ENCODE measurements at places on chromosomes 13 and 19.

DNA sequence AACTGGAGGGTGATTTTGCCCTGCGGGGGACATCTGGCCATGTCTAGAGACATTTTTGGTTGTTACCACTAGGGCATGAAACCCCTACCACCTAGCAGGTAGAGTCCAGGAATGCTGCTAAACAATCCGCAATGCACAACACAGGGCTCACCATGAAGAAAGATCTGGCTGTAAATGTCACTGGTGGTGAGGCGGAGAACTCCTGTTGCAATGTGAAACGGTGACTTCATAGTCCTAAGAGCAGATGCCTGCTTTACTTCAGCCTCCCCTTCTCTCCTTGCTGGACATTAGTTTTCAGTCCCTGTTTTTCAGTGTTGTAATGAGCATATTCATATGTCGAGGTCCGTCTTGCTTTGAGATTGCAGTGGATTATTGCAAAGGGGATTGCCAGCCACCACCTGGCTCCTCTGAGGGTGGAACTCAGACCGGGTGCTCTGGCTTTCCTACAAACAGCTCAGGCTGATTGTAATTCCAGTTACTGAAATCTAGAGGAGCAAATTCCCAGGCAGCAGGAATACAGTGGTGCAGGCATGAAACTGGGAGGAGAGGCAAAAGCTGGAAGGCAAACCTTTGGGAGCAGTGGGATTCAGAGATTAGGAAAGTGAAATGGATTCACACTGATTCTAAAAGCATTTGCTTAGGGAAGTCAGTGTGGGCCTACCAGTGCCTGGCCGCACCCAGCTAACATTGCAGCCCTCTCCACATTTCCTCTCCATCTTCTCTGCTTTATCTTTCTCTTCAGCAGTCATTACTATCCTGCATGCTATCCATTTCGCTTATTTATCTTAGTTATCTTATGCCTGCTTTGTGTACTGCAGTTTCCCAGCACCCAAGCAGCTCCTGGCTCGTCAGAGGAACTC is 76.1 kb upstream of the PCDH8 start:
- no peak for DNase-seq

GRCh38 chr19:19531951-19532805 is 3.5 kb downstream of the YJEFN3 start:
- peak; percentile 82 for DNase-seq

- no peak for DNase-seq
These were observed 120.3 kb upstream of the ZNF91 start for GRCh38 chr19:23515551-23515950.

DNA sequence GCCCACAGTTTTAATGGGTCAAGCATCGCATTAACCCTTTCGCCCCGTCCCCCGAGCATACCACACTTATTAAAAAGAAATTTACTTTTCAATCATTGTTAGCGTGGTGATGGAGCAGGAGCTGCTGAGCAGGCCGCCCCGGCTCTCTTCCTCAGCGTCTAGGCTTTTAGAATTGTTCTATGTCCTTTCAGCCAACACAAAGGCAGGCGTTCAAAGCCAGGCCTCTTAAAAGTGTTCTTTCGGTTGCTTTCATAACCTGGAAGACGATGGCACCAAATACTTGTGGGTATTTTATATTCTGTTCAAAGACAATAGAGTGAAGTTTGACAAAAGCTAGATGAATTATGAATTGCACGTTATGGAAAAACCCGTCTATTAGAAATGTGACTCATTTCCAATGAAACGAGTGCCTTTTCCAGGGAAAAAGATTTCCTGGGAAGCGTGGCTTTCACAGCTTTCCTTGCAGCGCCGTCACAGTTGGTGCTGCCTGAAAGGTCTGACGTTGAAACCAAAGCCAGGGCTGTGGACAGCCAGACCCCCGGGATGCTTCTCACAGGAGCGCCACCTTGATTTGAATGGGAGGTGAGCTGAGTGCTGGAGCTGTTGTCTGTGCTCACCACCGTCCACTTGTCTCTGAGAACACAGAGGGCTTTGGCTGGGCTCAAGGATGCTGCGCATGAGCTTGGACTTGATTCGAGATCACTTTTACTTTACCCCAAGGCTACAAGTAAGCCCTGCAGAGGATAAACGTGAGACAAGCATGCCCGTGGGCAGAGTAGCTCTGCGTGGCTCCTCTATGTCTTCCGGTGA is 78.8 kb downstream of the SOX1 start:
- DNase-seq = no peak

DNA sequence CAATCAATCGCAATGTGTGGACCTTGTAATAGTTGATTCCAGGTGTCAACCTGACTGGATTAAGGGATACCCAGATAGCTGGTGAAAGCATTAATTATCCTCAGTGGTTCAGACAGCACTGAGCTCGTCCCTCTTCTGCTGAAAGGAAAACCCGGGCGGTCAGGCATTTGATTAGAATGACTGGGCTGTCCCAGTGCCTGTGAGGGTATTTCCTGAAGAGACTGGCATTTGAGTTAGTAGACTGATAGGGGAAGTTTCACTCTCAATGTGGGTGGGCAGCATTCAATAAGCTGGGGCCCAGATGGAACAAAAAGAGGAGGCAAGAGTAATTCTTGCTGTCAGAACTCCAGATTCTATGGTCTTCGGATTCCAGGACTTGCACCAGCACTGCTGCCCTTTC is 31.9 kb downstream of the KPNA3 start:
- DNase-seq = no peak

- DNase-seq = no peak
These were observed 320.6 kb downstream of the ITGBL1 start for GRCh38 chr13:101773062-101773461.

DNA sequence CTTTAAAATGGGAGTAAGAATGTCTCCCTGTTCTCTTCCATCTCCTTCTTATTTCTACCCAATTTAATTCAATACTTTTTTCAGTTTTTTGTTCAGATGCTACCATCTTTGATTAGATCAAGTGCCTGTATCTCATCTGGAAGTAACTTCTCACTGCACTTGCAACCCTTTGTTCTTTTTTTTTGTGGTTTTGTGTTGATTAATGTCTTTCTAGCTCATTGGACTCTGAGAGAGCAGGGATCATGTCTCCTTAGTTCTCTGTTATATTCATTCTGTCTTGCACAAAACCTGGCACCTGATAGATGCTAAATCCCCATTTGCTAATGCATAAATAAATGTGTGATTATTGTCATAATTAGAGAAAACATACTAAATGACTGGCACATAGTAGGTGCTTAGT is 834 bp upstream of the ITGBL1 start:
- DNase-seq = no peak

DNA sequence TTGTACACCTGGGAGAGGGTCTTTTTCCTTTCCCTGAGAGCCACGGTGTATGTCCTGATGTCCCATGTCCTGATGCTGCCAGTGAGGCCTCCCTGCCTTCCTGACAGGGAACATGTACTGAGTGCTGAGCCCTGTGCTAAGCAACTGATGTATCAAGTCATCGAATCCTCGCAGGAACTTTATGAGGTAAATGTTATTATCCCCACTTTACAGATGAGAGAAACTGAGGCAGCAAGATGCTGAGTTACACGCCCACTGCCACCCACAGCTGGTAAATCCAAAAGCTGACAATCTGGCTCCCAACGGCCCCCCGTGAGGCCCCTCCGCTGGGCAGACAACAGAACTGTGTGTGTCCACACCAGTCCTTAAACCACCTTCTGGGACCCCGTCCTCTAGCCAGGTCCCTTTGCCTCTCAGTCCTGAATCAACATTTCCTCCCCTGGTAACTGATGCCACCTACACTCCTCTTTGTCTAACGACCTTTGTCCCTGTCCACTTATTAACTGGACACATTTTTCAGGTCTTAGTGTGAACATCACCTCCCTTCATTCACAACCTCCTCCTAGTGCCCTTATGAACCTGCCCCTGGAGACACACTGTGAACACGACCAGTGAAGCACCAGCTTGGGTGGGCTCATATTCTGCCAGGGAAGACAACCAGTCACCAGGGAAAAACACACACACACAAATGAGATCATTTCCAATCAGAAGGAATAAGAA is 5.4 kb upstream of the VSIG10L start:
- no peak for DNase-seq
